Activated naive CD8-positive, alpha-beta T cell treated with anti-CD3 and anti-CD28 coated beads, Interleukin-2, amount 50 U/mL, for 16 hours (primary cell): ENCODE measurements at places on chromosomes 13 and 19.

GRCh38 chr13:37601648-37602440 is 3.3 kb upstream of the POSTN start:
- no peak for DNase-seq

GRCh38 chr13:111233080-111233479 is 87.4 kb upstream of the TEX29 start:
- no peak for DNase-seq

DNA sequence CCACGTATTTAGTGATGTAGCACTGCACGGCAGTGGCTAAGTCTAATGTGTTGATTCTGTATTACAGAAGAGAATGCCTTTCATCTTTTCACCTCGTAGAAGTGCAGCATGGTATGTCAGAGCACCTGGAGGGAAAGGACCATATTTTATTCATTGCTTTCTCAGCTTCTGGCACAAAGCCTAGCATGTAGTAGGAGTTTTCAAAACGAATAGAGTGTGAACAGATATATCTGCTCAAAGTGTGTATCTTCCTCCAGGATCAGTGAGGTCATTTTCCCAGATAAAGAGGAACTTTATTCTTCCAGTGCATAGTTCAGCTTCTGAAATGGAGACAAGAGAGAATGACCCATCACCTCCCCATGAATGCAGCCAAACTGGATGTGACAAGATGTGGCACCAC is 21.2 kb upstream of the PCDH8 start:
- no peak for DNase-seq

DNA sequence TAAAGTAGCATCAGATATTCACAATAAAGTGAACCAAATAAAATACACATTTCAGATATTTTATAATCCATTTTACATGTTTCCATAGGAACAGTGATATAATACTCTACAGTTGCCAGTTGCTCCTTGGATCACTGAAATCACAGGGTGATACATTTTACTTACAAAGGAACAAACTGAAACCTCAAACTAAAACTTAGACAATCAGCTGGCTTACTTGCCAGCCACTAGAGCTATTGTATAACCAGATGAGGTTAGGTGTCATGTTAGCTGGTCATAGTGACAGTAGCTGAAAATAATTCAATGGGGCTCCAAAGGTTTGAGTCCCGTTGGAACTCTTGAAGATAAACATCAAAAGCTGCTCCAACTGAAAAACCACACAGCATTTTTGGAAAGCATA is 274.6 kb downstream of the ITGBL1 start:
- DNase-seq = no peak

DNA sequence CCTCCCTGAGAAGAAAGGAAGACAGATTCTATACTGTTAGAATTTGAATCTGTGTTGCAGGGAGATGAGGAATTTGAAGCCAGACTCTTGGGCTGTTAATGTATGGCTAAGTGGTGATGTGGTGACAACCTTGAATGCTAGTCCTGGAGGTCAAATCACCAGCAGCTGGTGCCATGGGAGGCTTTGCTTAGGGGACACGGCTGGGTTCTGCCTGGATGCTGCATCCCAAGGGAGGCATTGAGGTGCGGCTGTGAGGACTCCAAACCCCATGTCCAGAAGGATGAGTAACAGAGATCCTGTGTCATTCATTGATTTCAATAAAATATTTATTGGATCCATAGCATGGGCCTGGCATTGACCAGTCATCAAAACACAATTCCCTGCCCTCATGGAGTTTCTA is 42.3 kb downstream of the RFX2 start:
- DNase-seq = no peak
